ENCODE measurements at places on chromosomes 7 and 10.
A peak's percentile ranks its signal among the peaks of the same experiment; 100 is the strongest.

DNA sequence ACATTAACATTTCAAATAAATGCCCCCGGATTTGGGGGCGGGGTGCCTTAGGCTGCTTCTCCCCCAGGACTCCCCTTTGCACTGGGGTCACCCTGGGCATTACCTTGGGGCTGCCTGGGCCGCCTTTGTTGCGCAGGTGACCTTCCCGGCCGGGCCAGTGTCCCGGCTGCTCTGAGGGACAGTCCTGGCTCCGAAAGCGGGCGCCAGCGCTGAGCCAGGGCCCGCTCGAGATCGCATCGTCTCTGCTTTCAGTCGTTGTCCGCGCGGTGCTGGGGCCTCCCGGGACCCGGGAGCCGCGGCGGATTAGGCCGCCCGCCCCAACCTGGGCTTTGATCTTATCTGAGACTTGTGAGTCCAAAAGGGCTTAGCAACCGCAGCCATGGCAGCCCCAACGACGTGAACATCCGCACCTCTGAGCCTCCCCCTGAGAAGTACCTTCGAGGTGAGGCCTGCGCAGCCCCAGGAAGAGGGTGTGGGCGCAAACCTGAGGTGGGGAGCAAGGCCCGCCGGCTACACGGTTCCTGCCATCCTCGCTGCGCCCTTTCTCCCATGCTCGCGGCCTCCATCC is 14.8 kb upstream of the WAPL start:
- peak overlapping the region; percentile 64 for H3K27ac ChIP-seq
- H3K4me3 ChIP-seq, result peak overlapping the region; percentile 41
- H3K4me1 ChIP-seq, result peaks cover 39% of the 10 kb centered on the region
- DNase-seq, result peak; percentile 48
- H3K27me3 ChIP-seq, result no peaks in the 10 kb centered on the region
- no peaks in the 10 kb centered on the region for H3K36me3 ChIP-seq

GRCh38 chr7:143337216-143337615 is 21.3 kb downstream of the CLCN1 start:
- no peak overlapping the region for H3K27ac ChIP-seq
- no peak overlapping the region for H3K4me3 ChIP-seq
- no peak for DNase-seq
- no peaks in the 10 kb centered on the region for H3K36me3 ChIP-seq
- no peaks in the 10 kb centered on the region for H3K4me1 ChIP-seq

DNA sequence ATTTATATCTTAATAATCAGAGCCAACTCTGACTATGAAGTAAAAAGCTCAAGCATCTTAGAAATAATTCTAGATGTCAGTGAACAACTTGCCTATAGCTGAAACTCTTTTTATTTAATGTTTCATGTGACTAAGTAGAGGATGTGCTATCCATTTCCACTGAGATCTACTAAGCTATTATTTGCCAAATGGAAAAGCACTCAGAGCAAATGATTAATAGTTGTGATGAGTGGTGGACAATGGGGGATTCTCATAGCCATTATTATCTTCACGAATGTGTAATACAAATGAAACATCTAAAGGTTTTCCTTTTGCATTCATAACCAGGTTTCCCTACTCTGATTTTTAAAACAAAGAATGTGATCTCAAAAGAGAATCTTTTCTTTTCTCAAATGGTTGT is 126.6 kb upstream of the GNAI1 start:
- no peaks in the 10 kb centered on the region for H3K36me3 ChIP-seq
- H3K4me1 ChIP-seq, result no peaks in the 10 kb centered on the region
- no peak overlapping the region for H3K4me3 ChIP-seq
- DNase-seq, result no peak
- H3K27ac ChIP-seq, result no peak overlapping the region

- H3K4me1 ChIP-seq, result no peaks in the 10 kb centered on the region
- no peak overlapping the region for H3K27ac ChIP-seq
These were observed 18.1 kb upstream of the KCND2 start for GRCh38 chr7:120254845-120255244.

DNA sequence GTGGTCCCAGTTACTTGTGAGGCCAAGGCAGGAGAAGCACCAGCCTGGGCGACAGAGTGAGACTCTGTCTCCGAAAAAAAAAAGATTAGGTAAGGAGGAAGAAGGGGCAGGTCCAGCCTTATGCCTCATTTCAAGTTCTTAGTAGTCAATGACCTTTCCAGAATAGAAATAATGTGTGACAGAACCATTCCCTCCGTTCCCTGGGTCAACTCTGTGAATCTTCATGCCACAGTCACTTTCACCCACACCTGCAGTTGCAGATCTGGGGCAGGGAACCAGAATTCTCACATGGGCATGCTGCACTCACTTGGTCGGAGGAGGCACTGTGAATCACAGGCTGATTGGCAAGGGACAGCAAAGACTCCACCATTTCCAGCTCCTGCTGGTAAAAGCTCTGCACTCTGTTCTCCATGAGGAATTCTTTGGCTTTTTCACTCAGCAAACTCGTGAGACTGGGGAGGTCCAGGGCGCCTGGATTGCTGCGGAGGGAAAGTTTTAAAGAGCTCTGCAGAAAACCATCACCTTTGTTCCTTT is 20.7 kb downstream of the STN1 start:
- no peak overlapping the region for H3K27ac ChIP-seq
- no peaks in the 10 kb centered on the region for H3K27me3 ChIP-seq
- H3K4me3 ChIP-seq, result no peak overlapping the region

DNA sequence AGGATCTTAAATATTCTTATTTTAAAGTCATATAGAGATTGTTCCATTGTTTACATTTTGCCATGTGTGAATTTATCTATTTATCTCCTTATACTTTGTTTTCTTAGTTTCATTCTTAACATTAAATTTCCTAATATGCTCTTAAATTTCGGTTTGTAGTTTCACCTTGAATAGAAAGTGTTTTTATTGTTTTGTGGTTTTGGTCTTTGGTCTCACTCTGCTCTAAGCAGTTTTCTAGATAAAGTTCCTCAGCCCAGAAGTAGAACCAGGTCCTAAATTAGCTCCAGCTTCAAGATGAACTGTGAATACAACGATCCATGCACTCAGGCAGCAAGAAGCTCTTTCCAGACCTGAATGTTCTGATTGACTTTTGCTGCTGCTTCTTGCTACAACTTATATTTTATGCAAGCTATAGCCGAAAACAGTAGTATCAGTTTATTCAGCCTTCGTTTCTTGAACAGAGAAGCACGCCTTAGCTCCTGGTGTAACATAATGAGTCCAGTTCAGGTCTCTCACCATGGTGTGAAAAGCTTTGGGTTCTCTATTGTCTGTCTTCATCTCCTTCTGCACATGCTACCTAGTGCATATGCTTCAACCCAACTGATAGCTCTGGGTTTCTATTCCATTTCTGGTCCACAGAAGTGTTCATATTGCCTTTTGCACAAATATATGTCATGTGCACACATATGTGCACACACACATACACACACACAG is 95.3 kb downstream of the SEM1 start:
- DNase-seq, result no peak
- no peaks in the 10 kb centered on the region for H3K36me3 ChIP-seq
- H3K27ac ChIP-seq, result no peak overlapping the region
- no peaks in the 10 kb centered on the region for H3K4me1 ChIP-seq
- no peak overlapping the region for H3K4me3 ChIP-seq

DNA sequence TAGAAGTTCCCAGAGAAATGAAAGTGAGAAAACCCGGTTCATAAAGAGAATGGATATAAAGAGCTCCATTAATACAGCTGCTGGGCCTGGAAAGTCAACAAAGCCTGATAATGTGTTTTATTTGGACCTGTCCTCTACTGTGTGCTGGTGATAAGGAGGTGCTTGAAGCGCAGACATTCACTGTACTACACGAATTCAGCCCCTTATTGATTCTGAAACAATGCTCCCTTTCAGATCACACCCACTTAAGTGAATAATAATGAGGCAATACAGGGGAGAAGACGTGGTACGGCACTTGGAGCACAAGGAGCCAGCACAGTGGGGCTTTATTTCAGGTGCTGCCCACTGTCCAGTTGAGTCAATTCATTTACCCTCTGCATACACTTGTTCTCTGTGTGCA is 260.8 kb downstream of the FGFR2 start:
- no peaks in the 10 kb centered on the region for H3K27me3 ChIP-seq
- no peak overlapping the region for H3K27ac ChIP-seq
- H3K36me3 ChIP-seq, result no peaks in the 10 kb centered on the region
- H3K4me3 ChIP-seq, result no peak overlapping the region
- H3K4me1 ChIP-seq, result no peaks in the 10 kb centered on the region

- H3K4me1 ChIP-seq, result no peaks in the 10 kb centered on the region
- no peaks in the 10 kb centered on the region for H3K27me3 ChIP-seq
- no peaks in the 10 kb centered on the region for H3K36me3 ChIP-seq
- H3K4me3 ChIP-seq, result no peak overlapping the region
- H3K27ac ChIP-seq, result no peak overlapping the region
These were observed 35.2 kb downstream of the ATOH7 start for GRCh38 chr10:68196701-68197100.

GRCh38 chr10:26468700-26469099 is 30.6 kb downstream of the APBB1IP start:
- H3K27me3 ChIP-seq, result no peaks in the 10 kb centered on the region
- H3K36me3 ChIP-seq, result no peaks in the 10 kb centered on the region
- peaks cover 60% of the 10 kb centered on the region for H3K4me1 ChIP-seq
- H3K4me3 ChIP-seq, result no peak overlapping the region

DNA sequence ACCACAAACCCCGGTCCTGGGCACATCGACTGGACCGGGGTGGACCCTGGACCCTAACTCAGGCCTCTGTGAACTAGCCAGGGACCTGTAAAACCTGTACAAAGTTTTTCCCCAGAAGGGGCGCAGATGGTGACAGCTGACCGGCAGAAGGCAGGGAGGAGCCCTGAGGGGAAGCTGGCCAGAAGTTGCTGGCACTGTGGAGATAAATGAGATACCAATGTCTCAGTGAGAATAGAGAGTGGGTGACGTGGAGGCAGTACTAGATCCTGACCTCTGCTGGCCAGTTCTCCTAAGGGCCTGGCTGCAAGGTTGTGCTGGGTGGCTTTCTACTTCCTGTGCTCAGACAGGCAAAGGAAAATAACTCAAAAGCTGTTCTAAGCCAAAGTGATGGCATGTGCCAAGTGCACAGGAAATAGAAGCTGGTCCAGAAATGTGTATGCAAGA is 10.6 kb upstream of the TSPAN14 start:
- no peak overlapping the region for H3K4me3 ChIP-seq
- no peak for DNase-seq
- H3K36me3 ChIP-seq, result no peaks in the 10 kb centered on the region
- H3K27me3 ChIP-seq, result no peaks in the 10 kb centered on the region
- no peak overlapping the region for H3K27ac ChIP-seq

GRCh38 chr7:117871778-117872538 is 1.3 kb downstream of the CTTNBP2 start:
- no peak overlapping the region for H3K27ac ChIP-seq
- H3K4me3 ChIP-seq, result no peak overlapping the region
- no peaks in the 10 kb centered on the region for H3K4me1 ChIP-seq
- DNase-seq, result no peak
- peaks cover 12% of the 10 kb centered on the region for H3K27me3 ChIP-seq

- no peak for DNase-seq
- no peak overlapping the region for H3K4me3 ChIP-seq
- H3K27ac ChIP-seq, result no peak overlapping the region
- no peaks in the 10 kb centered on the region for H3K27me3 ChIP-seq
These were observed 24.3 kb downstream of the DYNC1I1 start for GRCh38 chr7:95796617-95797016.

- no peaks in the 10 kb centered on the region for H3K36me3 ChIP-seq
- no peak for DNase-seq
- H3K4me1 ChIP-seq, result no peaks in the 10 kb centered on the region
- no peak overlapping the region for H3K27ac ChIP-seq
These were observed 171.6 kb downstream of the WDR37 start for GRCh38 chr10:1227510-1228402.

DNA sequence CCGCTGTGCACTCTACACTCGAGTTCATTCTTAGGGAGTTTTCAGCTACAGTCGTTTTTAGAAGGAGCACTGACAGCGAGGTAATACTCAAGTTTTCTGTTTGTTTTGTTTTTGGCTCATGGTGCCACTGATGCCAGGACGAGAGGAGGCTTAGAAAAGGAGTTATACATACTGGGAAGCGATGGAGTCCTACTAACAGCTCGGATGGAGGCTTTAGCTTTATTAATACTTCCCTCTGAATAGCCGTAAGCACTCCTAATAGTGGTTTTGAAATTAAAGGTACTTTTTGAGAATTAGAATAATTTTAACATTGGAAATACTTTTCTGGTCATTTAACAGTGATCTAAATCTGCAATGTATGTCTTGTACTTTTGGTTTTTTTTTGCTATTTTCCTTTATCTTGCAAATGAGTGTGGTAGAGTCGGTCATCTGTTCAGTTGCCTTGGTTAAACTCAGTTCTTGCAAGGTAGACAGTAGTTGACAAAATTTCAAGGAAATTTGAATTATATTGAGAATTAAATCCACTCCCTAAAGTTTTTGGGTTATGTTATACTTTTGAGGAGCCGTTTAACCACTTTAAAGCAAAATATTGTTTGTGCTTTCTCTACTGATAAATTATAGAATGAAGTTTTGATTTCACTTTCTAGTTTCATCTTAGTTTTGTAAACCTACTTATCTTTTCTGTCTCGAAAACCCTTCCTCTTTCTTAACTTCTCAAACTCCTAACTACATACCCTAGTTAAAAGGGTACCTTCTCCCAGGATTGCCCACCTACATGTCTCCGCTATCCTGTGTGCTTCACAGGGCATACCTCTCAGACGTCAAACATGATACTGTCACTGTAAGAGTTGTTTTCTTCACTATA is 1.5 kb downstream of the HBP1 start:
- H3K4me1 ChIP-seq, result peaks cover 21% of the 10 kb centered on the region
- H3K27me3 ChIP-seq, result no peaks in the 10 kb centered on the region

DNA sequence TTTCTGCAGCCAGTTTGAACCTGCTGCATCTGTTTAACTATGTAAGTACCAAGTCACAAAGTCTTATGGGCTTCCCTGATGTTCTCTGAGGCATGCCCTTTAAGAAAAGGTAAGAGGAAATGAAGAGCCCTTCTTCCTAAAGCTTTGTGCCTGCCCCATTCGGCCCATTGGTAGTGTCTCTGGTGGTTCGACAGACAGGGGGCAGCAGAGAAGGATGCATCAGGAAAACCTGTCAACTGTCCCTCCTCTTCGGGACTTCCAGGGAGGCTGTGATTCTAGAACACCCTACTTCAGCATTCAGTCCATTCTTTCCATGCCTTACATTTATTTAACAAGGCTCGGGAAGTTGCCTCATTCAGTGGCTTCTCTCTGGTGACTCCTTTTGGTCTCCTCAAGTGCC is 1.9 kb upstream of the SFRP4 start:
- peaks cover 20% of the 10 kb centered on the region for H3K4me1 ChIP-seq
- no peak overlapping the region for H3K4me3 ChIP-seq
- no peaks in the 10 kb centered on the region for H3K27me3 ChIP-seq
- H3K36me3 ChIP-seq, result no peaks in the 10 kb centered on the region

DNA sequence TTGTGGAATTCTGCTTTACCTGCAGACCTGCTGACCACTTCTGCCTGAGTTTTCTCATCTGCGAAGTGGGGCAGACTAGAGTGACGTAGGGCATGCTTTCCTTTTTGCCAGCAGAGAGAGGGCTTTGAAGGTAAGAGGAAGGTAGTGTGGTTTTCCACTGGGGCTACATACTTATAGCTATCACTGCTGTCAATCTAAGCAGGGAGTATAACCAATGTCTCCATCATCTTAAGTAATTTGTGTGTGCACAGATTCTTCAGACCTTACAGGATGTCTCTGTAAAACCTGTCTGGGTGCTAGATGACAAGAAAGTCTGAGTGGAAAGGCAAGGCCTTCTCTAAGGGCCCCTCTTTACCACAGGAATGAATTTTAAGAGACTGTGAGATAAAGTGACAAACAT is 106.8 kb downstream of the RBM20 start:
- no peak overlapping the region for H3K4me3 ChIP-seq
- DNase-seq, result peak; percentile 14
- H3K36me3 ChIP-seq, result no peaks in the 10 kb centered on the region
- H3K27ac ChIP-seq, result peak overlapping the region; percentile 30

GRCh38 chr7:138625084-138625848 is 75.9 kb downstream of the SVOPL start:
- peak overlapping the region; percentile 53 for H3K27ac ChIP-seq
- no peak overlapping the region for H3K4me3 ChIP-seq
- H3K36me3 ChIP-seq, result no peaks in the 10 kb centered on the region
- H3K27me3 ChIP-seq, result no peaks in the 10 kb centered on the region

Data from T-cell (primary cell).